Stimulated activated naive CD4-positive, alpha-beta T cell (primary cell): ENCODE measurements at places on chromosomes 4 and X.

GRCh38 chr4:2806390-2807355 lies 13.8 kb downstream of the SH3BP2 start:
- no peak for DNase-seq

- no peak for DNase-seq
Measured at GRCh38 chr4:85726555-85726954, 251.6 kb downstream of the ARHGAP24 start.

DNA sequence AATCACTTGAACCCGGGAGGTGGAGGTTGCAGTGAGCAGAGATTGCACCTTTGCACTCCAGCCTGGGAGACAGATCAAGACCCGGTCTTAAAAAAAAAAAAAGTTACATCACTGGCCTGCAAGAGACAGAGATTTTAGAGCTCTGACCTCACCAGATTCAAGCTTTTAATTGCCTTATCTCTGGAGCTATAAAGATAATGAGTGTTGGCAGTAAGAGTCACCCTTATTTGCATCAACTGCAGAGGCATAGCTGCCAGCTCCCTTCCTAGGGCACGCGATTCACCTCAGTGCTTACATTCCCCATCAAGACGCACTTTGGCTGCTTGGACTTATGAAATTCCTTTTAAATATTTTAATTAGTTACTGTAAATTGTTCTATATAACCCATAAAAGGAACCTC lies 12.5 kb upstream of the SPATA4 start:
- DNase-seq: no peak

DNA sequence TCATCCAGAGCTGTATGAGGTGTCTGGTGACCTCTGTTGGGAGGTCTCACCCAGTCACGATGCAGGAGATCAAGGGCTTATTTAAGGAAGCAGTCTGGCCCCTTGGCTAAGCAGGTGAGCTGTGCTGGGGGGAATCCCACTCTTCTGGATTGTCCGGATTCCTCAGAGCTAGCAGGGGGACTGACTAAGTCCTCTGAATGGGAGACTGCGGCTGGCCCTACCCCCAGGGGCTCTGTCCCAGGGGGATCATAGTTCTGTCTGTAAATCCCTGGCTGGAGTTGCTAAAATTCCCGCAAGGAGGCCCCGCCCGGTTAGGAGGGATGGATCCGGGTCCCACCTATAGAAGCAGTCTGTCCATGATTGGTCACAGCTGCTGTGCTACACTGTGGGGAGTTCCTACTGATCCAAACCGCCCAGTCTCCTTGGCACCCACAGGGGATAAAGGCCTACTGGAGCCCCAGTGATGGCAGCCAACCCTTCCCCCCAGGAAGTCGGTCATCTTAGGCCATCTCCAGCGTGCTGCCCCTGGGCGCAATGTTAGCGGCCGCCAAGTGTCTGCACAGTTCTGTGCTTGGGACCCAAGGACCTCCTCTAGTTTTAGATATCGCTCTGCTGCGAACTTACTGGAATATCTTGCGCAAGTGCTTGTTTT lies 118.2 kb upstream of the KLF8 start:
- no peak for DNase-seq

- DNase-seq: no peak
Measured at GRCh38 chr4:181688872-181689271, 554.3 kb upstream of the TENM3 start.
